NCI-H774 (cell line): ENCODE measurements at places on chromosomes 3 and 15.

- DNase-seq, result no peak
These were observed 35.6 kb downstream of the ALCAM start for GRCh38 chr3:105402287-105402801.

DNA sequence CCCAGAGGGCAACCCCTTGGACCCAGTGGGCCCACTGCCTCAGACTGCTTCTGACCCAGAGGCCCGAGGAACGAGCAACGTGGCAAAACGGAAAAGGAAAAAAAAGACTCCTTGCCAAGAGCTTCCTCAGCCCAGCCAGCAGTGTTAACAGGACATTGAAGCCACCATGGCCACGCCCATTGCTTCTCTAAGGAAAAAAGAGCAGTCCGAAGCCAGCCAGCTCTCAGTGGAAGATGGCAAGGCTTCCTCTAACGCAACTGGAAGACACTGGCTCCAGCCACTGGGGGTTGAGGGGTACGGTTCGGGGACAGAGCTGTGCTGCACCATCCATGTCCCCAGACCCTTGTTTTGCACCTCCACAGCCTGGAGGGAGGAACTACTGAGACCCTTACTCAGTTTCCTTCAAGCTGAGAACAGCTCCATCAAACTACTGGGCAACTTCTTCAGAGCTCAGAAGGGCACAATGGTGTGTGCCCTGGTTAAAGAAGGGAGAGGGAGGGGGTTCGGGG is 10.7 kb downstream of the BMF start:
- no peak for DNase-seq

- no peak for DNase-seq
These were observed 9.5 kb downstream of the IFT122 start for GRCh38 chr3:129449279-129450115.

DNA sequence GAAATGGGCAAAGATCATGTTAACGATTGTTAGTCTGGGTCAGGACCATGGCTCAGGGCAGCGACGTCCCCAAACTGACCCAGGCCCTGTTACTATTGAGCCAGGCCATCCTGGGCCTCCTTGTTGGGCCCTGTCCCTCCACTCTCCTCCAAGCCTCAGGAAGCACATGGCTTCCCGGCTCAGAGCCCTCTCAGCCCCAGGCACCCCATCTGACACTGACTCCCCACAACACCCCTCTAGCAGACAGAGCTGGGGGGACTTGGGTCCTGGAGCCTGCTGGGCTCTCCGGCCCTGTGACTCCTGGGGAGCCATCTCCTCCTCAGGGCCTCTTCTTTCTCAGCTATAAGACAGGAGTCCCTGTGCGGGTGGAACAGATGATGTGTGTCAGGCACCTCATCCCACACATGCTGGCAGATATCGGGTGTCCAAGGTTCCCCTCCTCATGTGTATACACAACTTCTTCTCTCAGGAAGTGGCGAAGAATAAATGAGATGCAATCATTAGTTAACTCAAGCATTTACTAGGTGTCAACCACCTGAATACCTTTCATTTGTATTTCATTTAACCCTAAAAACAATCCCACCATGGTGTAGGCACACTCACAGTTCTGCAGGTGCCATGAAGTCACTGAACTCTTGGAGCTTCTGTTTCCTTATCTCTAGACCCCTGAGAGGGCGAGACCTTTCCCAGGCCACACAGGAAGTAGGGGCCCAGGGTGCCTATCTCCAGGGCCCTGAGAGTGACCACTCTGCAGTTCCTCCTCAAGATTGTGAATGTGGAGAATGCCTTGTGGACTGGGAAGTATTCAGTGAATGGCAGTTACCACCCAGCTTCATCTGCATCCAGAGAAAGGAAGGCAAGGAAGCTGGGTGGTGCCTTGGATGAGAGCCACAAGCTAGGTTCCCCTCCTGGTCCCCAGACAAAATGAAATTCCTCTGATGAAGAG is 282.5 kb upstream of the TLE3 start:
- DNase-seq, result no peak

DNA sequence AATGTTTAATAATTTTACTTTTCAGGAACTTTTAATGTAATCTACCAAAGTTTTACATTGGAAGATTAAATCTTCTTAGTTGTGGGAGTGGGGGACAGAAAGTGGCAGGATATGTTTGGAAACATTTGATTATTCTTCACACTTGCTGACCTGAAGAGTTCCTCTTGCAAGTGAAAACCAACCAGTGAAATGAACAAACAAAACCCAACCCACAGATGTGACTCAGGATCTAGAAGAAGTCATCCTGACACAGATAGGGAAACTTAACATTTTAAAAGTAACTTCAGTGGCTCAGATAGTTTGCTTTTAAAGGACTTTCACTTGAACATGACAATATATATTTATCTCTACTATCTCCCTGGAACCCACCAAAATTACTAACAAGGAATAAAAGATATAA is 55.4 kb downstream of the ASTE1 start:
- DNase-seq, result no peak

GRCh38 chr3:131733086-131733841 is 230.5 kb upstream of the MRPL3 start:
- DNase-seq, result no peak

DNA sequence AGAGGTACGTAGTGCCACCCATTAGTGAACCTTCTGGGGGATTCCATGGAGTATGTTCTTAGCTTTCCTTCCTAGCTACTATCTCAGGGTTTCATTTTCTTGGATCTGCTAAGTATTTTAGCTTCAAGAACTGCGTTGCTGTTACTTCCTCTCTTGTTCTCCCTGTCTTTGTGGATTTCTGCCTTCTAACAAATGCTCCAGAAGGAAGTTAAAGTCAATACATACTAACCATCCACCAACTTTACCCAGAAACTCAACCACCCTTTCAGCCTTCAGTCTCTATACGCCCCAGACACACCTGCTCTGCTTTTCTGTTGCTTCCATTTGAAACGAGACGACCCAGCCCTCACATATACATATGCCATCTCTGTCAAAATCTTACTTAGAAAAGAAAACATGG is 2.4 kb upstream of the KLF13 start:
- no peak for DNase-seq

DNA sequence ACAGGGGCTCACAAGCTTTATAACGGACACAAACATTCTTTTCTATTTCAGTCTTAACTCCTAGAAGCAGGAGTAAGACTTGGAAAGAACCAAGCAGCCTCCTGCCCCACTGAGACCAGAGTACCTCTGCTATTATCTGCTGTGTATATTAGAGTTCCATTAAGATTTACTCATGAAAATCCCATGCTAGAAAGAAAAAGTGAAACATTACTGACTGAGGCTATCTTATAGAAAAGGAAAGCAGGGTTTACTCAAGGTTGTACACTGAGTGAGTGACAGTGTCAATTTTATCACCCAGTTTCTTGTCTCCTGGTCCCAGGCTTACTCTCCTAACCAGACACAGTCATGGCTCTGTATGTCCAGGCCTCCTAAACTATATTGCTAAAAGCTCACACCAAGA is 97.9 kb upstream of the SOX2 start:
- DNase-seq, result no peak

GRCh38 chr3:182212479-182213076 is 500.9 kb downstream of the SOX2 start:
- peak; percentile 99 for DNase-seq

- DNase-seq, result no peak
These were observed 21.7 kb downstream of the NMNAT3 start for GRCh38 chr3:139655909-139656595.

DNA sequence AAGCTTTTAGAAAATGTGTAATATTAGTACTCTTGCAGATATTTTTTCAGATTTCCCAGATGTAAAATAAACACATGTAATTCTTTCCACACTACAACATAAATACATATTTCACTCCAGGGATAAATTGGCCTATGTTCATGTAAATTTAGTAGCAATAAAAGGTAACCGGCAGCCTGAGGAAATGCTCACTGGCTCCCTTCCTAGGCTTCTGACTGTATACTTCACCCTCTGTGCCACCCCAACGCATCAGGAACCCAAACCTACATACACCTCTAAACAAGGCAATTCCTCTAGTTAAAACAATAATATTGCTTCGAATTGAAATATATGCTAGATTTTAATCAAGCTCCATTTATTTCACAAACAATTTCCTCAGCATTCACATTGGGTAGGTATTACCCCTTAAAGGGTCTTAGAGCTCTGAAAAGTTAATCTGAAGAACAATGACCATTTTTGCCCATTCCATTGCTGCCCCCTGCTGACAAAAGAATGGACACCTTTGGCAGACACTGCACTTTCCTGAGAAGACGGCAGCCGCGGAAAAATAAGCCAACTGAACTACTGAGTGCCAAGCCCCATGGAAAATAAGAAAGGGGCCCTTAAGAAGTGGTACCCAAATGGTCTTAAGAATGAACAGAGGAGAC is 212.5 kb downstream of the OSBPL10 start:
- no peak for DNase-seq
